Effector memory CD8-positive, alpha-beta T cell (primary cell): ENCODE measurements at places on chromosomes 16 and 17.

GRCh38 chr17:21476867-21477266 lies 100.7 kb downstream of the KCNJ12 start:
- no peak for DNase-seq

GRCh38 chr16:62700426-62701294 lies 664.4 kb upstream of the CDH8 start:
- no peak for DNase-seq

GRCh38 chr16:7964167-7964566 lies 626.1 kb downstream of the TMEM114 start:
- DNase-seq, result no peak

DNA sequence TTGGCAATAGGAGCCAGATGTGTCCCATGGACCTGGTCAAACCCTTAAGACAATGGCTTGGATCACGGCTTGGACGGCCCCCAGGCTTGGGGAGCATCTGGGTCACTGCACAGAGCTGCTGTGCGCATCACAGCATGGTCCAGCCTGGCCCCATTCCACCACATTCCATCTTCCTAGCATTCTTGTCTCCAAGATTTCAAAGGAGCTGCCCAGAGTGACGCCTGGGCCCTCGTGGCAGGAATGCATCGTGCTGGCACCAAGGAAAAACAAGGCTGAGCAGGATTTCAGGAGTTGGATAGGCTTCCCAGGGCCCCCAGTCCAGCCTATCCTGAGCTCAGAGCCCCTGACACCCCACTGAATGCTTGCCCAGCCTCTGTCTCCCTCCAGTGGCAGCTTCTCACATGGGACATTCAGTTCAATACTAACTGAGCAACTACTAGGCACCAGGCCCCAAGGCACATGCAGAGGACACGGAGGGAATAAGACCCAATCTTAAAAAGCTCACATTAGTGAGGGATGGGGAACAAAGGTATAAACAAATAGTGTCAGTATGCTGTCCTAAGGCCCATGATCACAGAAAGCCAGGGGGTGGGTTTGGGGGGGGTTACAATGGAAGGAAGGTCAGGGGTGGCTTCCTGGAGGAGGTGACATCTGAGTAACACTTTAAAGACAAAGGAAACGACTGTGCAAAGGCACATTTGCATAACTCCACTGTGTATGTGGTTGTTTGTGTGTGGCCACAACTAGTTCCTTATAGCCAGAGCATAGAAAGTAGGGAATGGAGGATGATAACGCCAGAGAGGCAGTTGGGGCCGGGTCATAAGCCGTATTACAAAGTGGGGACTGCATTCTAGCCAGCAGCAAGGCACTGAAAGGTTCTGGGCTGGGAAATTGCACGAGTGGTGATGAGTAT lies 34.1 kb downstream of the TK2 start:
- DNase-seq, result no peak

DNA sequence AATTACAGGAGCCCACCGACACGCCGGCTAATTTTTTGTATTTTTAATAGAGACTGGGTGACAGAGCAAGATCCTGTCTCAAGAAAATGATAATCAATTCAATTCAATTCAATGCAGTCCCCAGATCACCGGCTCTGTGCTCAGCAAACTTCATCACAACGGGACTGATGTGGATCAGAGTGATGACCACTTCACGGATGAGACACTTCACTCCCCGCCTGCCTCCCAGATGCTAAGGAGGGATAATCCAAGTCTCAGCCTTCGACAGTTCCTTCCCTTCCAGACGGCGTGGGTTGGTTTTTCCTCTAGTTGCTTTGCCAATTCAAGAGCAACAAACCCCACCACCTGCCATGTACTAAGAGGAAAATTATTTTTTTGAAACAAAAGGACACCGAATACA lies 93.8 kb downstream of the ZDHHC7 start:
- no peak for DNase-seq

DNA sequence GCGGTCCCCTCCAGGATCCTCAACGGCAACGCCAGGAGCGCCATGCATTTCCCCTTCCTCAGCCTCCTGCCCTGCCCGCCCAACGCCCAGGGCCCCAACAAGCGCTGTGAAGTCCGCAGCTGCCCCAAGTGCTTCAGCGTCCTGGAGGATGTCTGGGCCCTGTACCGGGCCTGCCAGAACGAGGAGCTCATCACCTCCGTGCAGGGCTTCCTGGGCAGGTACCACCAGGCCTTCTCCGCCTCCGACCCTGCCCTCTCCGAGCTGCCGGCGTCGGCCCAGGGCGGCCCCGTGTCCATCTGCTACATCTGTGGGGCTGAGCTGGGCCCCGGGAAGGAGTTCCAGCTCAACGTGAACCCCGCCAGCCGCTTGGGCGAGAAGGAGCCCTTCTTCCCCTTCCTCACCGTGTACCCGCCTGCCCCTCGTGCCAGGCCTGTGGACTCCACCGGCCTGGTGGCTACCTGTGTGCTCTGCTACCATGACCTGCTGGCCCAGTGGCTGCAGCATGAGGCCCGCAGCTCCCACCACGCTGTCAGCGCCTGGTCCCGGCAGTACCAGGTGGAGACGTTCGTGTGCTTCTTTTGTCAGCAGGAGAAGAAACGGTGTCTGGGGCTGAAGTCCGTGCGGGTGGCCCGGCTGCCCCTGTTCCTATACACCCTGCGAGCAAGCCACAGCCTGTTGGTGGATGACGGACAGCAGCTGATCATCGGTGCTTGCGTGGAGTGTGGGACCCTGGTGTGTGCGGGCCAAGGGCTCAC lies 58.9 kb upstream of the CIBAR2 start:
- no peak for DNase-seq

- DNase-seq, result peak; percentile 60
Measured at GRCh38 chr16:87762071-87762571, 3.7 kb downstream of the KLHDC4 start.

GRCh38 chr17:12815642-12816141 lies 26.4 kb downstream of the ARHGAP44 start:
- DNase-seq, result no peak

DNA sequence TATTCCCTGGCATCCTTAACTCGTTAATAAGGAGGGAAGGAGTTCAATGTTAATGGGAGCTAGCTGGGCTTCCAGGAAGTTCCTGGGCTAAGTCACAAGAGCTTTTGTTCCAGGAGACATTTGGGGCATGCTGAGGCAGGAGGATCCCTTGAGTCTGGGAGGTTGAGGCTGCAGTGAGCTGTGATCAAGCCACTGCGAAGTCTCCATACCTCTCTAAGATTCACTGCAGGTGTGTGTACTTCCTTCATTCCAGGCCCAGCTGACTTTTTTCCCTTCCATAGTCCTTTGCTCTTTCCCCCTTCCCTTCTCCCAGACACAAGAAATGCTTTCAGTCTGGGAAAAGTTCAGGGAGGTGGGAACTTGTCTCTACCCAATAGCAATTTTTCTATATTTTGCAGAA lies 489.8 kb downstream of the NPIPA7 start:
- no peak for DNase-seq

DNA sequence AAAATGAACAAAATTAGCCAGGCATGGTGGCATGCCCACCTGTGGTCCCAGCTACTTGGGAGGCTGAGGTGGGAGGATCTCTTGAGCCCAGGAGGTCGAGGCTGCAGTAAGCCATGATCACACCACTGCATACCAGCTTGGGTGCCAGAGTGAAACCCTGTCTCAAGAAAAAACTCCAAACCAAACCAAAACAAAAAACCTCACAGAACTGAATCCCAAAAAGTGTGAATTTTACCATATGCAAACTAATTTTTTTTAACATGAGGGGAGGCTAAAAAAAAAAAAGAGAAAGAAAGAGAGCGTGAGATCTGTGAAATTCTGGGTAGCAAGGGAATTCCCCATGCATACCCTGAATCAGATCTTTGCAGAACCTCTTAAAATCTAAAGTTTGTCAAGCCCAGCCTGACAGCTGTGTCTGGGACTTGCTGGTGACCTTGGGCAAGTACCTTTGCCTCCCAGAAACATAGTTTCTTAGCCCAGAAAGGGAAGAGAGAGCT lies 17.1 kb upstream of the CDH1 start:
- no peak for DNase-seq

DNA sequence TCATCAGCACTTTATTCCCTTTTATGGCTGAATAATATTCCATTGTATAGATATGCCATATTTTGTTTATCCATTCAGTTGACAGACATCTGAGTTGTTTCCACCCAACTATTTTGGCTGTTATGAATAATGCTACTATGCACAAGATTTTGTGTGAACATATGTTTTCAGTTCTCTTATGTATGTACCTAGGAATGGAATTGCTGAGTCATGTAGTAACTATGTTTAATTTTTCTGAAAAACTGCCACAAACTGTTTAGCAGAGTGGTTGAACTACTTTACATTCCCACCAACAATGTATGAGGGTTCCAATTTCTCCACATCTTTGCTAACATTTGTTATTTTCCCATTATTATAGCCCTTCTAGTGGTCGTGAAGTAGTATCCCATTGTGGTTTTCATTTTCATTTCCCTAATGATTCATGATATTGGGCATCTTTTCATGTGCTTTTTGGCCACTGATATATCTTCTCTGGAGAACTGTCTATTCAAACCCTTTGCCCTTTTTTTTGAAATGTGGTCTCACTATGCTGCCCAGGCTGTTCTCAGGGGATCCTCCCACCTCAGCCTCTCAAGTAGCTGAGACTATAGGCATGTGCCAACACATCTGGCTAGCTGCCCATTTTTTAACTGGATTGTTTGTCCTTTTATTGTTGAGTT lies 26.3 kb downstream of the SMURF2 start:
- DNase-seq, result no peak

GRCh38 chr16:55277536-55277935 lies 46.5 kb upstream of the IRX6 start:
- DNase-seq, result no peak

- no peak for DNase-seq
Measured at GRCh38 chr17:28807925-28808634, 34.5 kb downstream of the FAM222B start.

GRCh38 chr17:15886804-15887203 lies 58.1 kb upstream of the ADORA2B start:
- no peak for DNase-seq

DNA sequence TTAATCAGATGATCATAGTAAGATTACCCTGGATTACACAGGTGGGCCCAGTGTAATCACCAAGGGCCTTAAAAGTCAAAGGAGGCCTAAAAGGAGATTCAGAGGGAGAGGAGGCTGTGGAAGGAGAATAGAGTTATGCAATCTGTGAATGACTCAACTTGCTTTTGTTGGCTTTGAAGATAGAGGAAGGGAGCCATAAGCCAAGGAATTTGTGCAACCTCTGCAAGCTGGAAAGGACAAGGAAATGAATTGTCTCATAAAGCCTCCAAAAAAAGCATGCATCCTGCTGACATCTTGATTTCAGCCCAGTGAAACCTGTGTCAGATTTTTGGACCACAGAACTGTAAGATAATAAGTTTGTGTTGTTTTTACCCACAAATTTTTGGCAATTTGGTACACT lies 109.6 kb downstream of the CNTNAP4 start:
- DNase-seq, result no peak

DNA sequence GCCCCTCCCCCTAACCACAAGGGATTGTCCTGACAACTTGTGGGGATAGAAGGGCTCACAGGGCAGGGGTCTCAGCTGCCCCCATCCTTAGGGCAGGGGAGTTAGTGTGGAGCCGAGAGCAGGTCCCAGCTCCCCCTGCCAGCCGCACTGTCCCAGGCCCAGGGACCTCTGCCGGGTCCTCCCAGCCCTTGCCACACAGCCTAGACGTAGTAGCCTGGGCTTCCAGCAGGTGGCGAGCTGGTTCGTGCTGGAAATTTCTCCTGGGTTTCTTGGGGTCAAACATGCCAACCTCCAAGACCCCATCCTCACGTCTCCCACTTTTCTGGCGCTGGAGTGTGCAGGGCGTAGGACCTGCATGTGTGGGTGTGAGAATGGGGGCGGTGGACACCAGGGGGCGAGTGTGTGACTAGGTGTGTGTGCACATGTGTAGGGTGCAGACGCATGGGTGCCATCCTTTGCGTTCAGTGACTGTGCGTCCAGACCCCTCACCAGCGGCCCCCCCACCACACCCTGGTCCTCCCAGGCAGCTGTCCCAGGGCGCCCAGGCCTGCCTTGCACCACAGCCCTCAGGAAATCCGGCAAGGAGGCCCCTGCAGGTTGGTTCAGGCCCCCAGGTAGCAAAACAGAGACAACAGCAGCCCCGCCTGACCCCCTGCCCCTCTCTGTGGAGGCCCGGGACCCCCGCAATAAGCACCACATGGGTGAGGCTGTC lies 29.5 kb downstream of the SBK1 start:
- DNase-seq, result peak; percentile 35

DNA sequence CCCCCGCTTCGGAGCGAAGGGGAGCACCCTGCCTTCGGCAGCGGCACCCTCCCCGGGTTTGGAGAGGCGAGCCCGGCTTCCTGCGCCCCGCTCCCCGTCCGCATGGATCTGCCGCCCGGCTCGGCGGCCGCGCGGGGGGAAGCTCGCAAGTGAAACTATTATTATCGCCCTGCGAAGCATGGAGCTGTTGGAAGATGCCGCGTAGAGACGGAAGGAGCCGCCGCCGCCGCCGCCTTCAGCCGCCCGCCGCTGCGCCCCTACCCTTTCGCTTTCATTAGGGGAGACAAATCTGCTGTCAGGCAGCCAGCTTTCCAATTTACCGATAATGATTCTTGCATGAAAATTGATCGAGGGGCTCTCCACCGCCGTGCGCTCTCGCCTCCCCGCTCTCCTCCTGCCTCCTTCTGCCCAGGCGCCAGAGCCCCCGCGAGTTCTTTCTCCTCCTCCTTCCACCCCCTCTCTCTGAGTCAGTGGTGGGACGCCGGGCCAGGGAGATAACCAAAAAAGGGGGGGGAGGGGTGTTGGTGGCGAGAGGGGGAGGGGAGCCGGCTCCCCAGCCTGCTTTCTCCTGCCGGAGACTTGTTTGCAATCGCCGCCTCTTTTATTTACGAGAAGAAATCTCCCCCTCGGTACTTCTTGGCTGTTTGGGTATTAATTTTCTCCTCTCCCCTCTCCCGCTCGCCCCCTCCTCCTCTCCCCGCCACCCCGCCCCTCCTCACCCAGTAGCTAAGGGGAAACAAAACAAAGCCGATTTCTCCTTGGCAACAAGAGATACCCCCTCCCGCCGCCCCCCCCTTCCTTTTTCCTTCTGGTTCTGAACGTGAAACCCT lies 58.0 kb upstream of the GSE1 start:
- peak; percentile 56 for DNase-seq

GRCh38 chr17:59418732-59419166 lies 87.3 kb downstream of the YPEL2 start:
- no peak for DNase-seq

GRCh38 chr17:57733085-57733484 lies 12.0 kb downstream of the CCDC182 start:
- DNase-seq, result no peak

DNA sequence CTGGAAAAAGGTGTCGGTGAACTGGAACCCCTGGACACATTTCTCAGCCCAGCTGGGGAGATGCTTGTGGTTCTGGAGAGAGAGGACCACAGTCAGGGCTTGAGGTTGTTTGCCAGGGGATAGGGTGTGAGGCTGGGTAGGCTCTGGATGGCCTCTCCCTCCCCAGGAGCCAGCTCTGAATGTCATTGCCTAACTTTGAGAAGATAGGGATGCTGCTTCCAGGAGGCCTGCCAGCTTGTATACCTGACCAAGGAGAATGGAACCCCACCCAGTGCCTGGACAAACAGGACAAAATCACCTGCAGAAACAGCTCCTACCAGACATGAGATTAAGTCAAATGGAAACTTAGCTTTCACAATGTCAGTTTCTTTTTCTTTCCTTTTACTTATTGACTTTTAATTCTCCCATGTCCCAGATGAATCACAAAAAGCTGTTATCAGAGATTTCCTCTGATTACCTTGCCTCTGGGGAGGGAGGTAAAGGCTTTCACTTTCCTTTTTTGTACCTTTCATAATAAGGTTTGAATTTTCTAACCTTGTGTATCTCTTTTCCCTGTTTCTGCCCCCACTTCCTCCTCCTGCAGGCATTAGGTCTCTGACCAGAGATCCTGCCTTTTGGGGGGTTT lies 29.8 kb upstream of the PLLP start:
- DNase-seq, result no peak

GRCh38 chr17:29168079-29168758 lies 12.0 kb downstream of the MYO18A start:
- DNase-seq, result no peak
